ENCODE measurements at places on chromosomes 5 and 9.
A peak's percentile ranks its signal among the peaks of the same experiment; 100 is the strongest.

GRCh38 chr9:72622186-72622585 is 100.8 kb downstream of the TMC1 start:
- no peaks in the 10 kb centered on the region for H3K4me1 ChIP-seq
- H3K27me3 ChIP-seq, result no peaks in the 10 kb centered on the region
- no peak for DNase-seq
- H3K4me3 ChIP-seq, result no peak overlapping the region

- no peak overlapping the region for H3K4me3 ChIP-seq
- peaks cover 2% of the 10 kb centered on the region for H3K4me1 ChIP-seq
- H3K36me3 ChIP-seq, result no peaks in the 10 kb centered on the region
- no peak for DNase-seq
- peaks cover 52% of the 10 kb centered on the region for H3K27me3 ChIP-seq
These were observed 110.1 kb downstream of the FOXD1 start for GRCh38 chr5:73338256-73339050.

GRCh38 chr9:99118782-99119466 is 14.0 kb downstream of the TGFBR1 start:
- no peak for DNase-seq
- no peak overlapping the region for H3K27ac ChIP-seq
- no peaks in the 10 kb centered on the region for H3K36me3 ChIP-seq
- no peaks in the 10 kb centered on the region for H3K27me3 ChIP-seq

- H3K36me3 ChIP-seq, result no peaks in the 10 kb centered on the region
- H3K27ac ChIP-seq, result no peak overlapping the region
- no peaks in the 10 kb centered on the region for H3K27me3 ChIP-seq
These were observed 166.3 kb downstream of the YIPF5 start for GRCh38 chr5:144004146-144004545.

GRCh38 chr9:6126377-6126776 is 89.2 kb upstream of the IL33 start:
- DNase-seq, result no peak
- H3K27ac ChIP-seq, result no peak overlapping the region
- H3K36me3 ChIP-seq, result no peaks in the 10 kb centered on the region
- H3K4me1 ChIP-seq, result no peaks in the 10 kb centered on the region

- H3K4me3 ChIP-seq, result no peak overlapping the region
- no peak for DNase-seq
These were observed 44.5 kb downstream of the ERCC6L2 start for GRCh38 chr9:95920017-95920416.

DNA sequence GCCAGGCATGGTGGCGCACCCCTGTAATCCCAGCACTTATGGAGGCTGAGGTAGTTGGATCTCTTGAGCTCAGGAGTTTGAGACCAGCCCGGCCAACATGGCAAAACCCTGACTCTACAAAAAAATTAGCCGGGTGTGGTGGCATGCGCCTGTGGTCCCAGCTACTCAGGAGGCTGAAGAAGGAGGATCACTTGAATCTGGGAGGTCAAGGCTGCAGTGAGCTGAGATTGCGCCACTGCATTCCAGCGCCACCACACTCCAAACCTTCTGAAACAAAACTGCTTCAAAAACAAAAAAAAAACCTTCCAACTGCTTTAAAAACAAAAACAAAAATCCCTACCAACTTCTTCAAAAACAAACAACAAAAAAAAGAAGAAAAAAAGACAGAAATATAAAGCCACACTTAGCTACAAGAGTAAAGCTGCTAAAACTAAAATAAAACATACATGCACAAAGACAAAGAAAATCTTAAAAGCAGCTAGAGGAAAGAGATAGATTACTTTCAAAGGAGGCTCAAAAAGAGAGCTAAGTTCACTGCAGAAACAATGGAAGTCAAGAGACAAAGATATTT is 11.4 kb downstream of the DCAF10 start:
- no peaks in the 10 kb centered on the region for H3K4me1 ChIP-seq
- H3K4me3 ChIP-seq, result no peak overlapping the region
- no peak overlapping the region for H3K27ac ChIP-seq
- peaks cover 22% of the 10 kb centered on the region for H3K36me3 ChIP-seq

- DNase-seq, result no peak
- H3K27me3 ChIP-seq, result peaks cover 1% of the 10 kb centered on the region
- no peaks in the 10 kb centered on the region for H3K36me3 ChIP-seq
- H3K4me1 ChIP-seq, result peaks cover 38% of the 10 kb centered on the region
- no peak overlapping the region for H3K4me3 ChIP-seq
These were observed 122.8 kb upstream of the PUM3 start for GRCh38 chr9:2966565-2967300.

GRCh38 chr5:107372723-107373450 is 297.9 kb downstream of the EFNA5 start:
- peaks cover 5% of the 10 kb centered on the region for H3K4me1 ChIP-seq
- H3K36me3 ChIP-seq, result peaks cover 4% of the 10 kb centered on the region
- no peak overlapping the region for H3K4me3 ChIP-seq
- no peaks in the 10 kb centered on the region for H3K27me3 ChIP-seq
- DNase-seq, result no peak
- H3K27ac ChIP-seq, result no peak overlapping the region

- H3K27me3 ChIP-seq, result no peaks in the 10 kb centered on the region
- peaks cover 34% of the 10 kb centered on the region for H3K4me1 ChIP-seq
- no peak overlapping the region for H3K4me3 ChIP-seq
- peaks cover 2% of the 10 kb centered on the region for H3K36me3 ChIP-seq
These were observed 21.0 kb upstream of the RALGDS start for GRCh38 chr9:133141833-133142595.

DNA sequence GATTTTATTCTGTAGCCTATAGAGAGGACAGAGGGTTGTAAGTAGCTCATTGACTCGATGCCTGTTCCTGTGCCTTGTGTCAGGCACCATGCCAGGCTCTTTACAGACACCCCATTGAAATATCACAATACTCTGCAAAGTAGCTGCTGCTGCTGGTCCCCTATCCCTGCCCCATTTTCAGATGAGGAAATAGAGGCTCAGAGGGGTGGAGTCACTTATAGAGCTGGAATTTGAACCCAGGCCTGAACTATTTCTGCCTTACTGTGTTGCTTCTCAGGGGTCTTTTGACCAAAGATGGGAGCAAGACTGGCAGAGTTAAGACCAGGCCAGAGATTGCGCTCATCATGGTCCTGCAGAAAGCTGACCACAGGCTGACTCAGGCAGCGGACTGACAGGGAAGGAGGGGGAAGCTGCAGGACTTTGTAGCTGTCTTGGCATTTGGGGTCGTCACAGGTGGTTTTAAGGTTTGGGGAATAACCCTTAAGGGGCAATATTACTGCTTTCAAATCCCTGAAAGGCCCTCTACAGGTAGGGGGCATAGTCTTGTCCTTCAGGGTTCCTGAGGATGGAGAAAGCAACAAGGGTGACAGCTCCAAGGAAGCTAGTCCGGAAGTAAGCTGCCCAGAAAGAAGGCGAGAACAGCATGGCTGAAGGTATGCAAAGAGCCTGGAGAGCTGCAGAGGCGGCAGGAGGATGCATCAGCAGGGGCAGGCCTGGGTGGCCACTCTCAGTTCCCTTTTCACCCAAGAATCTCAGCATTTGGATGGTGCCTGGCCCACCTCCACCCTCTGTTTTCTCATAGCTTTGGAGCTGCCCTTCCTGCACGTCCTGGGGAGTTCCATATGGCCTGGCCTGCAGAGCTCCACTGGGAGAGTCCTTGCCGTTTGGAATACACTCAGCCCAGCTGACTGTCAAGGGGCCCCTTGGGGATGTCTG is 18.3 kb upstream of the NDST1 start:
- H3K27ac ChIP-seq, result peak overlapping the region; percentile 77
- DNase-seq, result no peak
- no peaks in the 10 kb centered on the region for H3K27me3 ChIP-seq
- no peaks in the 10 kb centered on the region for H3K36me3 ChIP-seq

DNA sequence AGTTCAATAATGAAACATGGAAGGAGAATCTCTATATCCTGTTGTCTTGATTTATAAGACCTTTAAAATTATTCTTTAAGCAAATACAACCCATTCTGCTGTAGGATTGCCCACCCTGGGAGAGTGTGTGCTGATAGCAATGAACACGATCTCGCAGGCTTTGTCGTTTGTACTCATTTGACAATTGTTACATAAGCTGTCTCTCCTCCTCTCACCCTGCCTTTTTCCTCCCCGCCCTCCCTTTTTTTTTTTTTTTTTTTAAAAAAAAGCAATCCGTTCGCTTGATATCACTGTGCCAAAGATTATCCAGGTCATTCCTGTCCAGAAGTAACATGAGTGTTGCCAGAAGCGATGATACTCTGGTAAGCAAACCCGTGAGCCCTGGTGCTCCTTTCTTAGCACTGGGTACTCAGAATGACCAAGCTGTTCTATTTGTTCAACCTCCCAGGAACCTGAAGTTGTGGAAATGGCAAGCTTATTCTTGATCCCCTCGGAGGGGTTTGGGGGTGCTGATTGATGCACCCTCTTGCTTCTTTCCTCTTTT is 82.7 kb upstream of the CTSL start:
- no peak overlapping the region for H3K4me3 ChIP-seq
- no peak for DNase-seq
- H3K4me1 ChIP-seq, result peaks cover 97% of the 10 kb centered on the region
- H3K27me3 ChIP-seq, result no peaks in the 10 kb centered on the region
- peaks cover 41% of the 10 kb centered on the region for H3K36me3 ChIP-seq
- H3K27ac ChIP-seq, result peak overlapping the region; percentile 85

DNA sequence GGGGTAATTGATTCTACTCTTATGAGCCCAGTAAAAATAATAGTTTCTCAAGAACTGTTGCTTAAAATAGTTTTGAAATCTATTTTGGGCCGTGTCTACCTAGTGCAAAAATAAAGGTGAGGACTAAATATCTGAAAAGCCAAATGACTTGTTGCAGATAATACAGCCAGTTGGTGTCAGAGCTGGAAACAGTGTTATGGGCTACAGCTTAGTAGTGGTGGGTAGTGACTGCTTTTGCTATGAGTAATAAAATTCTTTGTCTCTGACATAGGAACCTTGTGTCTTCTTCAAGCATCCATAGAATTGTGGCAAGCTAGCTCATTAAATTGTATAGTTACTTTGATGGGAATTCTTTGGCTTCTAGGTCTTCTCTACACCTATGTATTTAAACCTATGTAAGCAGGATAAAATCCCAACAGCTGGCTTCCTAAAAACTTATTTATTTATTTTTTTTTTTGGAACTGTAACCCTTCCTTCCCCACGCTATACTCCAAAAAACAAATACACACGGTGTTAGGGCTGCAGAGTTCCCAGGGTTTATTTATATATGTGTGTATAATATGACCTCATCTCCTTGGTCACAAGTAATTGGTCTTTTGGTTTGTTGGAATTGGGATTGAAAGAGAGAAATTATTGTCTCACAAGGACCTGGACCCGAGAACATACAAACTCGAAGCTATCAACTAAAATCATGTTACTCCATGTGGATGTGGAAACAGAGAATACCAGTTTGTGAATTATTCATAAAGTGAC is 138.0 kb downstream of the NUDT12 start:
- no peak overlapping the region for H3K4me3 ChIP-seq
- no peak overlapping the region for H3K27ac ChIP-seq
- H3K27me3 ChIP-seq, result no peaks in the 10 kb centered on the region

GRCh38 chr9:37283730-37284325 is 138.7 kb upstream of the GRHPR start:
- no peak for DNase-seq
- no peak overlapping the region for H3K4me3 ChIP-seq
- no peaks in the 10 kb centered on the region for H3K27me3 ChIP-seq
- H3K36me3 ChIP-seq, result peaks cover 2% of the 10 kb centered on the region

GRCh38 chr5:6322163-6322713 is 56.1 kb downstream of the MED10 start:
- H3K27ac ChIP-seq, result no peak overlapping the region
- H3K4me1 ChIP-seq, result no peaks in the 10 kb centered on the region
- H3K4me3 ChIP-seq, result no peak overlapping the region
- H3K27me3 ChIP-seq, result peaks cover 17% of the 10 kb centered on the region

DNA sequence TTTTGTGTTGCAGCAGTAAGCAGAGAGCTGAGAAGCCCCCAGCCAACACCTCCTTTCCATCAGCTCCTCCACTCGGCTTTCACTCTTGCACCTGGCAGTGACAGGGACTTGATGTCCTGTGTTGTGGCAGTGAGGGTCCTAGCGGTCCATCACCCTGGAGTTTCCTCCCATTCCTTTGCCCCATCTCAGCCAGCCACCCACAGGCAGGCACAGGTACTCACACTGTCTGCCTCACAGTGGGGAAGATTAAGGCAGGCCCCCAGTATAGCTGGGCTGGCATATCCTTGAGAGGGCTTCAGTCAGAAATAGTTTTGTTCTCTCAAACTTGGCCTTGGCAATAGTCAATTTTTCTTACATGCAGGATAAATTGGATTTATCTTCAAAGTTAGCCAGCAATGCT is 362.7 kb downstream of the GADD45G start:
- H3K27me3 ChIP-seq, result no peaks in the 10 kb centered on the region
- no peak for DNase-seq
- H3K27ac ChIP-seq, result no peak overlapping the region
- H3K4me3 ChIP-seq, result no peak overlapping the region
- H3K4me1 ChIP-seq, result peaks cover 3% of the 10 kb centered on the region

DNA sequence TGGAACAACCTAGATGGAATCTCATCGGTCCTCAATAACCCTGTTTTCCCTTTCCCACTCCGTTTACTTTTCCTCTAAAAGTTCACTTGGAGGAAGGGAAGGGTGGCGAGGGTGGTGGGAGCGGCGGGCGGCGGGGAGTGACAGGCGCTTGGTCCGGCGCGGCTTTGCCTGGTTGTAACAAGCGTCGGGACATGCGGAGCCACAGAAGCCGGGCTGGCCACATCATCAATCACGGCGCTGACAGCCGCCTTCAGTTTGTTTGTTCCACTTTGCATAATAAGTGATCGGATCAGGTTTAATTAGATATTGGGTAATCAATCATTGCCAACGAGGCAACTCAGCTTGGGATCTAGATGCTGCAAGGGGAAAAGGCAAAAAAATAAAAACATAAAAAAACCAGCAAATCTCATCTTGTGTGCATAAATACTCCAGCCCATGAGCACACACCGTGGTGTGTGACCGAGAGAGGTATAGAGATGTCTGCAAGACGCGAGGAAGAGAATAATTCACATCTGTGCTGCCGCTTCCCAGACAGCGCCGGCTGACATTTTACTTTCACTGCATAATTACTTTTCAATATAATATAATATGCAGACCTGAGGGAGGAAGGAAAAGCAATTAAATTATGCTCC is 396.2 kb upstream of the IRX4 start:
- no peaks in the 10 kb centered on the region for H3K36me3 ChIP-seq
- peaks cover 12% of the 10 kb centered on the region for H3K27me3 ChIP-seq
- DNase-seq, result no peak
- H3K4me1 ChIP-seq, result peaks cover 3% of the 10 kb centered on the region
- H3K4me3 ChIP-seq, result no peak overlapping the region

- peaks cover 13% of the 10 kb centered on the region for H3K4me1 ChIP-seq
- no peaks in the 10 kb centered on the region for H3K36me3 ChIP-seq
- no peak overlapping the region for H3K4me3 ChIP-seq
- H3K27ac ChIP-seq, result peak overlapping the region; percentile 10
- DNase-seq, result no peak
These were observed 794.0 kb upstream of the COX7C start for GRCh38 chr5:85823462-85824426.

GRCh38 chr5:59264639-59265245 is 628.8 kb downstream of the PDE4D start:
- H3K4me1 ChIP-seq, result peaks cover 30% of the 10 kb centered on the region
- no peak overlapping the region for H3K4me3 ChIP-seq
- no peaks in the 10 kb centered on the region for H3K36me3 ChIP-seq
- DNase-seq, result no peak
- peak overlapping the region; percentile 86 for H3K27ac ChIP-seq
- H3K27me3 ChIP-seq, result no peaks in the 10 kb centered on the region

- no peaks in the 10 kb centered on the region for H3K27me3 ChIP-seq
- no peak overlapping the region for H3K27ac ChIP-seq
- no peak for DNase-seq
These were observed 77.3 kb downstream of the WNK2 start for GRCh38 chr9:93261281-93261680.
